ENCODE measurements at places on chromosomes 7 and 10. TPM values are rescaled to one million over a fixed set of nuclear protein-coding genes. Genes with fewer than 3 reads are reported as not detected.

PON3 gene
- 2.0 TPM for total RNA-seq

DNA sequence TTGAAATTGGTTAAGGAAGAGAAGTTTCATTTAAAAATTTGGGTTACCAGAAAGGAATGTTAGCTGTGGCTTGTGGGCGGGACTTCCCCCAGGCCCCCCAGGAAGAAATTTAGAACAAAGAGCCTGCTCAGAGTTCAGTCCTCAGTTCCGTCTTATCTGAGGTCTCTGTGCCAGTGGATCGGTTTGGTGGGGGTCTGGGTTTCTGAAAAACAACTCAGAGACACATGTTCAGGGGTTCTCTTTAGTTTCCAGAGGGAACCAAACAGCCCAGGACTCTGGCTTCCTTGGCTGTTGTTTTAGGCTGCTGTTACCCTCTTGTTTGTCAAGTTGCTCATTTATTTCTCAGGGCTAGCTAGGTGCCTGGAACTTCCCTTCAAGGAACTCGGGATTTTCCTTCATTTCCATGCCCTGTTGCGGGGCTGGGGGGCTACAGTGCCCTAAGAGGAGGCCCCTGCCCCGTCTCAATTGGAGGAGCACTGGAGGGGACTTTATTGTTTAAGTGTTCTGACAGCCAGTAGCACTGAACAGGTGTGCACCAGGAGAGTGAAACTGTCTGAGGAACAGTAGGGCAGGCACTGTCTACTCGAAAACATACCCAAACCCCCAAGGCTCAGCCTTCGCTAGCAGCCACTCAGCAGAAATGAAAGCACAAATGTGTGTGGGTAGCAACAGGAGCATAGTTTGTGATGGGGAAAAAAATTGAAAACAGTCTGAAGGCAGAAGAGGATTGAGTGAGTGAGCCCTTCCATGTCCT is 59.9 kb downstream of the ALOX5 start:
- ATAC-seq, result no peak

DNA sequence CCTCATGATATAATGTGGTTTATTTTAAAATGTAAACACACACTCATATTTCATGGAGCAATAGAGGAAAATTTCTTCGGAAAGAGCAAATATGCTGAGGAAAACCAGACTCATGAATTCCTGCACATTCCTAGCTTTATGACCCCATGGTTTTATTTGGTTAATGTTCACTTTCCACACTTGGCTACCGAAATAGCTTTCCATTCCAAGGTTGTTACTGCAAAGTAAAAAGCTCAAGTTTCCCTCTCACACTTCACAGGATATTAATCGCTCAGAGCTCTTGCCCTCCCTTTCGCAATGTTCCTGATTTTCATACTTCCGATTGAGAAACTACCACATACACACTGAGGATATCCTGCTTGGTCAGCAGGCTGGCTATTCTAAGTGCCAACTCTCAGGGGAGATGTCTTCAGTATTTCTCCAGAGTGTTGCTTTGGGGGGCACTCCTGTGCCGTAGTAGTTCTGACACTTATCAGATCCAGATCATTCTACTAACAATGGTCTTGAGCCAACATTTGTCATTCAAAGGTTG is 77.5 kb upstream of the STEAP1B start:
- peak; percentile 53 for ATAC-seq

- no peak for ATAC-seq
Measured at GRCh38 chr10:91034494-91035159, 113.7 kb upstream of the ANKRD1 start.

LIPK gene
- total RNA-seq, result 3.3 TPM
